ENCODE measurements at places on chromosomes 2 and 18. TPM values are rescaled to one million over a fixed set of nuclear protein-coding genes. Genes with fewer than 3 reads are reported as not detected.

SCG2 gene
- not detected for polyA plus RNA-seq

UGT1A8 gene
- polyA plus RNA-seq: not detected

CTNNA2 gene
- not detected for polyA plus RNA-seq

ABCG8 gene
- polyA plus RNA-seq: 0.10 TPM

SEH1L gene
- polyA plus RNA-seq: 27.6 TPM

C2orf66 gene
- not detected for polyA plus RNA-seq

TEKT4 gene
- not detected for polyA plus RNA-seq

ACMSD gene
- polyA plus RNA-seq: not detected

SPRED2 gene
- 0.27 TPM for polyA plus RNA-seq

NOTO gene
- not detected for polyA plus RNA-seq

TMEM163 gene
- polyA plus RNA-seq: not detected

DSG1 gene
- not detected for polyA plus RNA-seq

C2orf80 gene
- polyA plus RNA-seq: not detected

GALNT5 gene
- not detected for polyA plus RNA-seq

ZNF892 gene
- polyA plus RNA-seq: not detected

KCNIP3 gene
- polyA plus RNA-seq: not detected

TUBB8B gene
- not detected for polyA plus RNA-seq

FARSB gene
- polyA plus RNA-seq: 26.1 TPM

CPLX4 gene
- polyA plus RNA-seq: not detected

NT5C1B gene
- polyA plus RNA-seq: 0.47 TPM

ANKRD30B gene
- polyA plus RNA-seq: 0.07 TPM

MAPK4 gene
- not detected for polyA plus RNA-seq

SERPINB8 gene
- polyA plus RNA-seq: 14.2 TPM

TMEM150A gene
- 17.9 TPM for polyA plus RNA-seq

USP37 gene
- polyA plus RNA-seq: 8.5 TPM

ABCB11 gene
- polyA plus RNA-seq: not detected

CNTNAP5 gene
- not detected for polyA plus RNA-seq

CFC1 gene
- polyA plus RNA-seq: not detected

BMP10 gene
- not detected for polyA plus RNA-seq

FIGN gene
- polyA plus RNA-seq: not detected

CIAO1 gene
- polyA plus RNA-seq: 94.3 TPM

ACTR1B gene
- polyA plus RNA-seq: 12.0 TPM

ATP6V1C2 gene
- 0.20 TPM for polyA plus RNA-seq

PPIL3 gene
- polyA plus RNA-seq: 18.7 TPM

CCDC195 gene
- polyA plus RNA-seq: not detected
